Activated CD4-positive, alpha-beta T cell treated with anti-CD3 and anti-CD28 coated beads, Interleukin-2, amount 10 ng/mL, durations not matched to agents 7 days and 5 days (primary cell): ENCODE measurements at places on chromosomes 1 and 21.

DNA sequence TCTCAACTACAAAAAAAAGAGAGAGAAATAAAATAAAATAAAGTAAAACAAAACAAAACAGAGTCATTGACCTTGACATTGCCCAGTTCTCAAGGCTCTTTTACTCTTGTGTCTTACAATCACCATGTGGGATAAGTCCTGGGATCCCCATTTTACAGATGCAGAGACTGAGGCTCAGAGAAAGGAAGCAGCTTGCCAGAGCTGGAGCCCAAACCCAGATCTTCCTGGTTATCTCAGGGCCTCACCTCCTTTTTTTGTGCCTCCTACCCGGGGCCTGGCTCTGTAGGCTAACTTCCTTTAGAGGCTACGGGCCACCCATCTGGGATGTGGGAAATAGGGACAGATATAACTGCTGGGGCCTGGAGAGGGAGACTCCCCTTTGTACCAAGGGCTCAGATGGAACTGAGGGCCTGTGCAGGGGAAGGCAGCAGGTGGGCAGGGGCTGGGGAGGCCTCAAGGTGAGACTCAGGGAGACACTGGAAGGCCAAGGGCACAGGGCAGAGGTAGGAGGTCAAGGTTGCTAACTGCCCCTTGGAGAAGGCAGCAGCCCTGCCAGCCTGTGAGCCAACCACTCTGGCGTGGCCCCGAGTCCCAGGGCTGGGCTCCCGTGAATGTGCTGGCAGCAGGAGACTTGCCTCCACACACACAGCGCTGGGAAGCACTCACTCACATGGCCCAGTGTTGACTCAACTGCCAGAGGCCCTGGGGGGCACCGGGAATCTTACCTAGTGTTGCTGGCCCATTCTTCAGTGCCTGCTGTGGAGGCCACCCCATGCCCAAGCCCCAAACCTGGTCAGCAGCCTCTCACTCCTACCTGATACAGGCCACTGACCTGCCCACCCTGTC is 6.5 kb upstream of the ECE1 start:
- DNase-seq = no peak

DNA sequence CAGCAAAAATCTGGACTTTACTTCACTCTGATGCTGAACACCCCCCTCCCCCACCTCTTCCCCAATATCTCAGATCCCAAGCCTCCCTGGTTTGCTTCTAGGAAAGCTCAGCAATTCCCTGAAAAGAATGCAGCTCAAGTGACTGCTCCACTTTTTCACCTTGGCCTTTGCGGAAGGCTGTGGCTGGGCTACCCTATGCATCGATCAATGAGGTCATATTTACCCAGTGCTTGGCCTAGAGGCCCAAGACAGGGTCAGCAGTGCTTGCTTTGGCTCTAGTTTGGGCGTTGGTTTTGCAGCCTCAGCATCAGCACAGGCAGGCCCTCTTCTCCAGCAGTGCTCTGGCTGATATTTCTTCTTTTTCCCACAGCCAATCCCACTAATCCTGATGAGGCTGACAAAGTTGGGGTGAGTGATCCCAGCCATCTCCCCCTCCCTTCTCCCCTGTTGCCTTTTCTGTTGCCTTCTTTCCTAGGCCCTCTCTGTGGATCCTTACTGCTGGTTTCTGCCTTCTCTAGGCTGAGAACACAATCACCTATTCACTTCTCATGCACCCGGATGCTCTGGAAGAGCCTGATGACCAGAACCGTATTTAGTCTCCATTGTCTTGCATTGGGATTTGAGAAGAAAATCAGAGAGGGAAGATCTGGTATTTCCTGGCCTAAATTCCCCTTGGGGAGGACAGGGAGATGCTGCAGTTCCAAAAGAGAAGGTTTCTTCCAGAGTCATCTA is 14.2 kb downstream of the FCGR2B start:
- no peak for DNase-seq

DNA sequence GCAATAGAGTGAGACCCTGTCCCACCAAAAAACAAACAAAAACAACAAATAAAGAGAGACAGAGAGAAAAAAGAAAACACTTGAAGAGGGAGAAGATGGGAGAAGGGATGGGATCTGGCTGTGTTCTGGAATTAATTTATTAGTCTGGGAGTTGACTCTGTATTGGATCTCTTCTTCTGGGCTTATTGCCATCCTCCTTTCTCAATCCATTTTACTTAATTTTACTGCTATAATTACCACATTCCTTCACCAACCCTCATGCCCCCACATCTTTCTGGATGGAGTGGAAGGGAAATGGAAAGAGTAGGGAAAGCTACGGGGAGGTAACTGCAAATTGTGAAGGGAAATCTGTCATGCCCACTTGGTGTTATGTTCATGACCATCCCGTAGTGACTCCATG is 42.9 kb downstream of the FMN2 start:
- no peak for DNase-seq

GRCh38 chr1:31855038-31855845 is 39.4 kb upstream of the SPOCD1 start:
- DNase-seq = no peak

GRCh38 chr1:6923955-6924881 is 139.0 kb downstream of the CAMTA1 start:
- DNase-seq = no peak

GRCh38 chr1:32703479-32704291 is 1.1 kb upstream of the SYNC start:
- DNase-seq = no peak

GRCh38 chr1:89675677-89676076 is 42.8 kb downstream of the LRRC8C start:
- DNase-seq = no peak

GRCh38 chr1:2635361-2636010 is 2.7 kb upstream of the MMEL1 start:
- no peak for DNase-seq
